ENCODE measurements at places on chromosomes 3 and 15.

DNA sequence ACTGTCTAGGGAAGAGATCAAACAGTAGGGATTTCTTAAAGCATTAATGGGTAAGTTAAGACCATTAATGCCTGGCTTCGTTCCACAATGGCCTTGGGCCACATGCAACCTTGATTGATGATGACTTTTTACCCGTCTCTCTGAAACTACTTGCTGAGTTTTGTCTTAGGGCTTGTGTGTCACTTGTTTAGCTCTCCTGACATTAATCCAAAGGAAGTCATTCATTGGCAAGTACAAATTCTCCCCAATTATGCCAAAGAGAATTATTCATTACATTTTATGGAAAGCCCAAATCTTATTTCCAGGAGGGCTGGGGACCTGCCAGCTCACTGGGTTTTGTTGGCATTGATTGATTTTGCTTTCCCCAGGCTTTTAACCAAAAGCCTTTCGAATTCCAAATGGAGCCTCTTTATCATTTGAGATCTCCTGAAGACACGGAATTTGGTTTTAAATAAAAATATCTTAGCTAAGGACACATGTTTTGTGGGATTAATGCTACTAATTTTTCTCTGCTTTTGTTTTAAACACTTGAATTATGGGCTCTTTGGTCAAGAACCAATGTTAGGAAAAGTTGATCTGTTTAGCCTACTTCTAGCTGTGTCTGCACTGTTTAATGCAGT lies 40.7 kb downstream of the SERPINI1 start:
- no peak for DNase-seq

- no peak for DNase-seq
Measured at GRCh38 chr3:61848885-61849284, 287.5 kb downstream of the PTPRG start.

- DNase-seq: no peak
Measured at GRCh38 chr3:173789530-173790162, 392.1 kb downstream of the NLGN1 start.

DNA sequence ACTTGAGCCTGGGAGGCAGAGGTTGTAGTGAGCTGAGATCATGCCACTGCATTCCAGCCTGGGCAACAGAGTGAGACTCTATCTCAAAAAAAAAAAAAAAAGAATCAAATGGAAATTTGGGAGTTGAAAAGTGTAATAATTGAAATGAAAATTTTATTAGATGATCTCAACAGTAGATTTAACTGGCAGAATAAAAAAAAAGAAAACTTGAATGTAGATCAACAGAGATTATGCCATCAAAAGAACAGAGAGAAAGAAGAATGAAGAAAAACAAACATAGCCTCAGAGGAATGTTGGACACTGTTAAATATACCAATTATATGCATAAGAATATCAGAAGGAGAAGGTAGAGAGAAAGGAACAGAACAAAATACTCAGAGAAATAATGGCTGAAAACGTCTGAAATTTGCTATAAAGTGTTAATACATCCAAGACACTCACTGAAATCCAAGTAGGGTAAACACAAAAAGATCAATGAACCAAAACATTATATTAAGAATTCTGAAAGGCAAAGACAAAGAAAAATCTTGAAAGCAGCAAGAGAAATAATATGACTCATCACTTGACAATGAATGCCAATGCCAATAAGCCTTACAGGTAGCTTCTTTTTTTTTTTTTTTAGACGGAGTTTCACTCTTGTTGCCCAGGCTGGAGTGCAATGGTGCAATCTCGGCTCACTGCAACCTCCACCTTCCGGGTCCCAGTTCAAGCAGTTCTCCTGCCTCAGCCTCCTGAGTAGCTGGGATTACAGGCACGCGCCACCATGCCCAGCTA lies 14.6 kb upstream of the ELP6 start:
- no peak for DNase-seq

DNA sequence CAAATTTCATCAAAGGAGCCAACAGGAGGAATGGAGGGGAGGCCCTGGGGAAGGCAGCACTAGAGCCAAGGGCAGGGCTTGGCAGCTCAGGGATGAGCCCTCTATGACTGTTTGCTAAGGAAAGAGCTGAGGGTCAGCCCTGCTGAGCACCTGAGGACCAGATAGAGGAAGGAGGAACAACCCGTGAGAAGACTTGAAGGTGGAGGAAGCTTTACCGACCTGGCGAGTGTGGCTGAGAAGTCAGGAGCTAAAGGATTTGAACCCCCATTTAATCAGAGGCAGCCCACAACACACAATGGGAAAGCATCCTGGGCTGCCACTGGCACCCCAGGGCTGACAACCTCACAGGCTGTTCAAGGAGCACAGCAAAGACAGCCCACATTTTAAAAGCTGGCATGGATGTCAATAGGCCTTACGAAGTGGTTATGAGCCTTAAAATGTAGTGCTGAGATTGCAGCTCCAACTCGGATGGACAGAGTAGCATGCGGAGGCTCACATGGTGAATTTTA lies 20.7 kb upstream of the LRRC2 start:
- DNase-seq: no peak

- no peak for DNase-seq
Measured at GRCh38 chr3:143478115-143478693, 358.6 kb downstream of the CHST2 start.

GRCh38 chr15:78073046-78073787 lies 4.3 kb downstream of the TBC1D2B start:
- DNase-seq: no peak

DNA sequence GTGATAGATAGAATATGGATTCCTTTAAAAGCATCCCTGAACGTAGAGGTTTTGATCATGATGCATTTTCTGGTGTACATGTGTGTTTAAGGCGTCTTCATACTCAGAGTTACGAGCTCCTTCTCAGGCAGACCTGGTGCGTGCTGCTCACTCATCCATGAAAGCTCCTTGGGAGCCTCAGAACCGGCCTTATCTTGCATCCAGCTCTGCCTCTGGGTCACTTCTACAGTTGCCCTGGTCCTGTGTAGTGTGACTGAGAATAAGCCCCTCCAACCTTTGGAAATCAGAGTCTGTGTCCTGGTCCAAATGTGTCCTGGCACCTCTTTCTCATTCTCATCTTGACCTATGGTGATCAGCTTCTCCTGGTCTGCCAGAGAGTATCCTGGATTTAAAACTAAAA lies 17.3 kb upstream of the RARRES1 start:
- DNase-seq: no peak

DNA sequence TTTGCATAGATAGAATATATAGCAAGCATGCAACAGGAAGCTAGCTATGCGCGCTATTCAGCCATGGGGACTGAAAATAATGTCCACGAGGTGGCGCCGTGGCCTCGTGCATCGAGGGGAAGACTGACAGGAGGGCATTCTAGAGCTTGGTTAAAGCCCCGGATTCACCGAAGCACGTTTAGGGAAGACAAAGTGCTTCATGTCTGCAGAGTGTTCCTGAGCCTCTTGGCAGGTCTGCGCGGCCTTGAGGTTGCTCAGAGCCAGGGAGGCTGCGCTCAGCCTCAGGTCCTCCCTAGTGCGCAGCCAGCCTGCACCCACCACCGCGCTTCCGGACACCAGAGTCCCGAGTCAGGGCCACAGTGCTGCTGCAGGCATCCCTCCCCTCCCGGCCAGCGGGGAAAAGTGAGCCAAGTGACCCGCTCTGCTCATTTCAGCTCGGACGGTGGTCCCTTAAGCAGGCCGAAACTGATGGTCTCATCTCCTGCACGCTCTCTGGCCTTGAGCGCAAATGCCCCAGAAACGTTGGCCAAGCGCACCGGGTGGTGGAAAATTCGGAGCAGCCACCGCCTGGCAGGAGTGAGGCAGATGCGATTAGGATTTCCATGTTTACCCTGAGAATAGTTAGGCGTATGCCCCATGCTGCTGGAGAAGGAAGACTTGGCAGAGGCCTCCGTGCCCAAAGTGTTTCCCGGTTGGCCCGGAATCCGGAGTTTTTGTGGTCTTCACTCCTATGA lies 24.8 kb downstream of the GABRA5 start:
- peak; percentile 54 for DNase-seq

GRCh38 chr3:168273917-168274316 lies 178.2 kb upstream of the GOLIM4 start:
- DNase-seq: no peak

GRCh38 chr3:19596408-19596807 lies 337.6 kb downstream of the EFHB start:
- DNase-seq: no peak

GRCh38 chr3:21955406-21955805 lies 204.4 kb upstream of the ZNF385D start:
- DNase-seq: no peak

GRCh38 chr15:93170329-93170728 lies 81.3 kb upstream of the RGMA start:
- DNase-seq: no peak

- no peak for DNase-seq
Measured at GRCh38 chr15:100096700-100097099, 245.1 kb downstream of the ADAMTS17 start.

- DNase-seq: no peak
Measured at GRCh38 chr15:55770261-55770660, 27.3 kb upstream of the PRTG start.

- no peak for DNase-seq
Measured at GRCh38 chr15:92821491-92822116, 78.5 kb upstream of the CHD2 start.

DNA sequence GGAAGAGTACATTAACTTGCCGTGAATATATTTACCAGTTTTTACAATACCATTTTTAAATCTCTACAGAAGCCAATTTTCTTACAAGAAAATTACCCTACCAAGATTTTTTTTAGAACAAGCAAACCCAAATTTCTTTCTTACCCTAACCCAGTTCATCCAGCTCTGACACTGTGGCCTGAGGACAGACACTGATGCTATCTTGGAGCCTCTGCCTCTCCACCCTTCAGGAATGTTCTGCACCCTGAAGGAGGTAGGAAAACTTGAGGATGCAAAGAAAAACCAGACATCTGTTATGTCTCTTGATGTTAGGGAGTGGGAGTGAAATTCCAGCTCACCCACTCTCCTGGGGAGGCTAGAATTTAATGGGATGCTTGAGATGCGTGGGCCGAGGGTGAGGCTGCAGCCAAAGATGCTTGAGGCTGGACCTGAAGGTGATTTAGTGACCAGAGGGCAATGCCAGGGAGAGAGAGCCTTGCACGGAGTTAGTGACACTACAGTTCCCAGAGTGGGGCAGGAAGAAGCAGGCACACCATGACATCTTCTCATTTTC lies 69.9 kb downstream of the LIPC start:
- DNase-seq: no peak

- no peak for DNase-seq
Measured at GRCh38 chr15:72818632-72819031, 35.1 kb upstream of the ADPGK start.

DNA sequence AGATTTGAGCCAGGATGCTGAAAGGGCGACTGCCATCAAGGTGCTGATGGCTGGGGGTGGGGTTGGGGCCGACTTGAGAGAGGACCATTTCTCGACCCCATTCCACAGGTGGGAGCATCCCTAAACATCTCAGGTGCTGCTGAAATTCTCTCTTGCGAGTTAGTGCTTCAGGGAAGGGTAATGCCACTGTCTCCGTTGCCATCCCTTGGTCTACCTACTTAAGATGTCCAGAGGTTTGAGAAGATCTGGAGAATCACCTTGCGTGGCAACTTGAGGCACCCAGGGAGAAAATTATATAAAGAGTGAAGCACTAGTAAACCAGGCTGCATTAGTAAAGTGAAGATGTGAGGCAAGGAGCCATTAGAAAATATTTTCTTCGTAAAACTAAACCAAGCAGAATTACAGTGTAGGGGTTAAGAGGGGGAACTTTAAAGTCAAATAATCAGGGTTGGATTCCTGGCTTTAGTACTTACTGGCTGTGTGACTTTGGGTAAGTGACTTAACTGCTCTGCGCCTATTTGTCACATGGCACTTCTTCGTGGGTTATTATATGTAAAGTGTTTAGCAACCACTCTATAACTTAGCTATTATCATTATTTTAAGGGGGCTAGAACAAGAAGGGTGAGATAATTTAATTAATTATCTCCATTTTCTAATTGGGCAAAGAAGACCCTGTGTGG lies 662 bp upstream of the RFTN1 start:
- no peak for DNase-seq

DNA sequence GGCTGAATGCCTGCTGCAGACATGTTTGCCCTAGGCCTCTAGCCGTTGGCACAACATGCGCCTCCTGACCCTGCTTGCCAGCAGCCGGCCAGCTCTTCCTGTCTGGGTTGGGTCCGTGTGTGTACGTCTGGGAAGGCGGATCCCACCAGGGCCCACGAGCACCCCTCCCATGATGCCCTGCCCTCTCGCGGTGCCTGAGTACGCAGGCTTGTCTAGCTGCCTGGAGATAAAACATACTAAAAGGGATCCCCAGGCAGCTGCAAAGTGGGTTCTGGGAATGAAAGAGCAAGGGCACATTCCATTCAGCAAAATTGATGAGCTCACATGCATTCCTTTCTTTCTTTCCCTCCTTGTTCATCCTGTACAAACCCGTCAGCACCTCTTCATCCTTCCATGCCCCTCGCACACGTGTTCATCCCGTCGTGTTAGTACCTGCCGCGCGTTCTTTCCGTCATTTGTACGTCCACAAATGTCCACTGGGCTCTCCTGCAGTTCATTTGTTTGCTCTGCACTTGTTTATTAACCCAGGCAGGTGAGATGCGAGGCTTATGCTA lies 74.3 kb downstream of the FBLN2 start:
- DNase-seq: no peak

DNA sequence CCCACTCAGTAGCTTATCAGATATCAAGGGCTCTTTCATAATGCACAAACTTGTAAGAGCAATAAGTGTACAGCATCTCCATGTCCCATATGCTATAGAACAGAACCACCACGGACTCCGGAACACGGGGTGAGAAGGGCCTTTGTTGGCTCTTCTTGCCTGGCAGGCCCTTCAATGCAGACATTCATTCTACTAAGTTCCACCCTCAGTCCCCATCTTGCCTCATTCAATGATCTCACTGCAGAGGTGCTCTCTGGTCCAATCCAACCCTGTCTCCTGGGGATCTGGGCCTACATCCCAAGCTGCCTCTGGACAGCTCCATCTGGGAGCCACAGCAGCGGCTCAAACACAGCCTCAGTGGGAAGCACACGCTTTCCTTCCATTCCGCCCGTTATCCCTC lies 16.8 kb downstream of the HACD2 start:
- peak; percentile 21 for DNase-seq

- DNase-seq: no peak
Measured at GRCh38 chr3:142319094-142319493, 93.7 kb upstream of the GK5 start.

DNA sequence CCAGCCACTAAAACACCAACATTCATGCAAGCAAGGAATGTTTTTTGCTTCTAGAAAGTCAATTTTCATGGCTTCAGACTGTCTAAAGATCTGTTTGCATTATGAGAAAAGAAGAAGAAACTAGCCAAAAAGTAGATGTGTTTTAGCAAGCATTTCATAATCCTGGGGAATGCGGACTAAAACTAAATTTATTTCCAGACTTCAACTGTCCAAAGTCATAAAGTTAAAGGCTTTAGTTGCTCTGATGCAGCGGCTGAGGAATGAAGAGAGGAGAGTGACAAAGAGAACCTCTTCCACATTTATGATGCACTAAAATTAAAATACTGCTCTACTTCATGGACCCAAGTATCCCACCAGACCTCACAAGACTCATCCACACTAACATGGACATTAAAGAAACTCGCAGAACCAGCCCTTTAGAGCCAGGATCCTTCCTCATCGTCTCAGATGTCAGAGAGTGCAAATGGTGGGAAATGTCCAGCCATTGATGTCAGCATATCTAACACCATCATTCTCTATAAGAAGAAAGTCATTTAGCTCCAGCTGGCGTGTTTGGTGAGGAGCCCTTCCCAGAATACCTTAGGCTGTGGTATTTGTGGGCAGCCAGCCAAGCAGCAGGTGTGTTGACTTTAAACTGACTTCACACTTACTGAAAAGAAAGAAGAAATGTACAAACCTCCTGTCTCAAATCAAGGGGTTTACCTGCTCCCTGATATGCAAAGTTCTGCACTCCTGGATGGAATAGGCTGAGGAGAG lies 17.4 kb downstream of the FYCO1 start:
- DNase-seq: no peak

GRCh38 chr3:111781561-111782446 lies 77.3 kb upstream of the PHLDB2 start:
- no peak for DNase-seq
